Stimulated activated CD4-positive, alpha-beta T cell treated with anti-CD3 and anti-CD28 coated beads, Interleukin-1b, Interleukin-23, amount 100 ng/mL, for 24 hours (primary cell): ENCODE measurements at places on chromosomes 11 and 22.

GRCh38 chr11:8652140-8652539 is 30.3 kb downstream of the TRIM66 start:
- DNase-seq = no peak

DNA sequence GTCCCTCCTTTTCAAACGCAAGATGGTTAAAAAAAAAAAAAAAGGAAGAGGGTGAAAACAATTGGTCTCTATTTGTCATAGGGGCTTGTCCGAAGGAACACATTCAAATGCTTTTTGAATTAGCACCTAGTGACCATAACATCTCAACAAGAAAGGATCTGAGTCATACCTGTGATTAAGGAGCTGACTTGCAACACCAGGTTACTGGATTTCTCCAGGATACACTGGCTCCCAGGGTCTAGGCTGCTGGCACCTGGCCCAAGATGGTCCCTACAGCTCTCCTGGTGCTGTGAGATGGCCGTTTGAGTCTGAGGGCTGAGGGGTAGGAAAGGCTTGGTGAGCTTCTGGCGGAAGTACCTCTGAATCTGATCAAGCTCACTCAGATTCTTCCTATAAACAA is 28.4 kb upstream of the UCP3 start:
- DNase-seq = no peak

- no peak for DNase-seq
Observed at GRCh38 chr11:116215471-116216113, 557.2 kb downstream of the BUD13 start.

- no peak for DNase-seq
Observed at GRCh38 chr11:134807997-134808396, 396.0 kb upstream of the B3GAT1 start.

GRCh38 chr11:83287631-83288030 is 1.5 kb upstream of the CCDC90B start:
- no peak for DNase-seq

DNA sequence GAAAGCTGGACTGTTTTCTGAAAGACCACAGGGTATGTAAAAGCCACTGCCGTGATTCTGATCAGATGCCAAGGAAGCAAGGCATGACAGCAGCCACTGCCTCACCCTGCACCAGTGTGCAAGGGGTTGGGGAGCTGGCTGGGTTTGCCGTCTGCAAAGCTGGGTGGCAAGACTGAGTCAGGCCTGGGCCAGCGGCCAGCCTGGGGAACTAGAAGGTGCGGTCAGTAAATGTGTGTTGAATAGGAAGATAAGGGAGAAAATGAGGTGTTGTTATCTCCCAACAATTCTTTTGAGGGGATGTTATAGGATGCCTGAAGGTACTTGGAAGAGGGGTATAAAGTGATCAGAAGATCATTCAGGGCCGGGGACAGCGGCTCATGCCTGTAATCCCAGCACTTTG is 8.0 kb downstream of the VSTM5 start:
- no peak for DNase-seq

- no peak for DNase-seq
Observed at GRCh38 chr11:17416492-17416891, 28.0 kb upstream of the KCNJ11 start.

DNA sequence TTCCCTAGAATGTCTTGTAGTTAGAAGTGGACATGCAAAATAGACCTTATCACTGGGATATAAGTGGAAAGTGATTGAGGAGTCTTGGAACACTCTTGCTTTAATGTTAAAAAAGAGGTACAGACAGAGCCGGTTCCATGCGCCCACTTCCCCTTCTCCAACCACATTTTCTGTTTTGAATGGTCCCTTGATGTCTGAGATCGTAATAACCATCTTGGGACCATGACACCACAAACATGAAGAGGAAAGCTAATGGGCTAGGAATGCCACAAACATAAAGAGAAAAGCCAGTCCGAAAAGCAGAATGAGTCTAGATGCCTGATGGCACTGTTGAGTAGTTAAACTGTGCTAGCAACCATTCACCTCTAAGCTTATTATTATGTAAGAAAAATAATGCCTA is 54.8 kb upstream of the SPON1 start:
- no peak for DNase-seq

DNA sequence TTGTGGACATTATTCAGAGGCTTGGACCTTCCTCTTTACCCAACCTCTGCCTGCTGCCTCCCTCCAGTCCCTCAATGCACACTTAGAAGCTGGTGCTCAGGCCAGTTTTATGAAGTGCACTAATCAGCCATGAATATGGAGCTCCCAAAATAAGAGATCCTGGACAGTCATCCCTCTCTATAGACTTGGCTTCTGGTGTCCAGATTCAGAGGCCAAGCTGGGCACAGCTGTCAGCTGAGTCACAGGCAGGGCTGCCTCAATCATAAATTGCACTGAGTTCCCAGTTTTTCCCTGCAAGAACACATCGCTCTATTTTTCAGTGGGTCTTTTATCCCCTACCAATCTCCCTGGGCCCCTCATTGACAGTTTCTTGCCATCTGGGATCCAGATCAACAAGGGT is 161.7 kb upstream of the CADM1 start:
- DNase-seq = no peak

- DNase-seq = no peak
Observed at GRCh38 chr11:6498121-6498520, 1.0 kb downstream of the DNHD1 start.

- no peak for DNase-seq
Observed at GRCh38 chr22:28799606-28800307, 612 bp downstream of the XBP1 start.

DNA sequence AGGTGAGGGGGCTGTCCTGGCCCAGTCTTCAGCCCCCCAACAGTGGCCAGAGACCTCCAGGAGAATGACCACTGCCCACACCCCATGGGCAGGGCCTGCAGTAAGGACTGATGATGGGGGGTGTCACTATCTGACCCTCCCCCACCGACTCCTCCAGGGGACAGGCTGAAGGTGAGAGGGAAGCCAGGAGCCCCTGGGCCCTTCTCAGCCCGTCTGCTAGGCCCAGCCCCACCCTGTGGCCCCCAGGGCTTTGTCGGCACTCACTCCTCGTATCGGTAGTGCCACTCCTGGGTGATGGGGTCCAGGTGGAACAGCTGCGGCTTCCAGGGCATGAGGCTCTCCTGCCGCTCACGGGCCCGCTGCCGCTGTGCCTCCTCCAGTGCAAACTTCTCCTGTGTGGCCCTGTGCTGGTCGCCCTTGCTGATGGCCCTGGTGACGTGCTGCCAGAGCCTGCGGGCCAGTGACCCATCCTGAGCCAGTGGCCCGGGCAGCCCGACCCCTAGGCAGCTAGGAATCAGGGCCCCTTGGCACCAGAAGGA is 35.4 kb upstream of the CARS1 start:
- no peak for DNase-seq

GRCh38 chr11:63854696-63855095 is 15.8 kb downstream of the MARK2 start:
- DNase-seq = no peak

DNA sequence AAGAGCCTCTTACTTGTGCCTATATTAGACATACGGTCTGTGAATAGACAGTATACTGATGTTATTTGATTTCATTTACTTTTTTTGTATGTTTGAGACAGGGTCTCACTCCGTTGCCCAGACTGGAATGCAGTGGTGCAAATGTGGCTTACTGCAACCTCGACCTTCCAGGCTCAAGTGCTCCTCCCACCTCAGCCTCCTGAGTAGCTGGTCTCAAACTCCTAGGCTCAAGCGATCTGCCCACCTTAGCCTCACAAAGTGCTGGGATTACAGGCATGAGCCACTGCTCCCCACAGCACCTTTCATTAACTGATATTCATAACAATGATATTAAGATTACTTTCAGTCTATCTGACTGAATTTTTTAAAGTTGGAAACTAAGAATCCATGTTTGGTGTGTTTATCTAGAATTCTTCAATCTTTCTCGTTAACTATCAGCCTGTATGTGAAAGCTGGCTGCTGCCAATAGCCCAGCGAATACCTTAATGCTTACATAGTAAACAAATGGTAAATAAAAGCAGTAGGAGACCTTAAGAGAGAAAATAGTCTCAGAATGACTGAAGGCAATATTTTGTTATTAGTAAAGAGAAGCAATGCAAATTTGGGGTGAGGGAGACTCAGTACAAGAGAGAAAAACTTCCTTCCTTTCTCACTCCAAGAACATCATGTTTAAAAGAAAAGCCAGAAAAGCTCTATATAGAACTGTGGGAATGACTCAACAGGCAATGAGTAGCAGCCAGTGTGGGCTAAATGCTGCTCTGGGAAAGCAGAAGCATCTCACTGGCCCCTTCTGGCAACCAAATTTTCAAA is 101.9 kb downstream of the MRTFA start:
- DNase-seq = no peak

GRCh38 chr22:36182056-36182455 is 19.6 kb downstream of the APOL4 start:
- no peak for DNase-seq

DNA sequence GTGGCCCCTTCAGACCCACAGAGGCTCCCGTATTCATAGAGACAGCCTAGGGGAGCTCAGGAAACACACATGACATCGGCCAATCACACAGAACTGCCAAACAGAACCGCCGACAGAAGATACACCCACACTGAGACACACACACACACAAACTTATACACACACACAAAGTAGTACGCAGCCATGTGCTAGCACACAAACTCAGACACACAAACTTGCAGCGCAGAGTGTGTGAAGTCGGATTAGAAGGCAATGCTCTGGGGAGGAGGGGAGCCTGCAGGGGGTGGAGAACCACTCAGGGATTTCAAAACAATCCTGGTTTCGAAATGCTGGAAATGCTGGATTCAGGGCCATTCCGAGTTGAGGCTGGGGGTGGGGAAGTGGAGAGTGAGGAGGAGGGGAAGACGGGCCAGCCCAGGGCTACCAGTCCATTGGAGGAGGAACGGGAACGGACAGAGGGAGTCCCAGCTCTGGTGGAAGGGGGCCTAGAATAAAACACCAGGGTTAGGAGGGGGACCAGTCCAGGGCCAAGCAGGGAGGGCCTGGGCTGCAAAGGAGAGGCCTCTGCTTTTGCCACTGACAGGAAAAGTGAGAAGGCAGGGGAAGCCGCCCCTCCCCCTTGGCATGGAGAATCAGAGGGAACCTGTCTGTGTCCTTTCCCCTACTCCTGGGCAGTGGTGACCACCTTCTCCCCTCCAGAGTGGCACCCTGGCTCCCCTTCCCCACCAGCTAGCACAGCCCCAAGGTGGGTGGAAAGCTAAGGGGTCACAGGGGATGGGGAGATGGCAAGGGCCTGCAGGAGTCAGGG is 4.4 kb downstream of the BCL9L start:
- DNase-seq = no peak

DNA sequence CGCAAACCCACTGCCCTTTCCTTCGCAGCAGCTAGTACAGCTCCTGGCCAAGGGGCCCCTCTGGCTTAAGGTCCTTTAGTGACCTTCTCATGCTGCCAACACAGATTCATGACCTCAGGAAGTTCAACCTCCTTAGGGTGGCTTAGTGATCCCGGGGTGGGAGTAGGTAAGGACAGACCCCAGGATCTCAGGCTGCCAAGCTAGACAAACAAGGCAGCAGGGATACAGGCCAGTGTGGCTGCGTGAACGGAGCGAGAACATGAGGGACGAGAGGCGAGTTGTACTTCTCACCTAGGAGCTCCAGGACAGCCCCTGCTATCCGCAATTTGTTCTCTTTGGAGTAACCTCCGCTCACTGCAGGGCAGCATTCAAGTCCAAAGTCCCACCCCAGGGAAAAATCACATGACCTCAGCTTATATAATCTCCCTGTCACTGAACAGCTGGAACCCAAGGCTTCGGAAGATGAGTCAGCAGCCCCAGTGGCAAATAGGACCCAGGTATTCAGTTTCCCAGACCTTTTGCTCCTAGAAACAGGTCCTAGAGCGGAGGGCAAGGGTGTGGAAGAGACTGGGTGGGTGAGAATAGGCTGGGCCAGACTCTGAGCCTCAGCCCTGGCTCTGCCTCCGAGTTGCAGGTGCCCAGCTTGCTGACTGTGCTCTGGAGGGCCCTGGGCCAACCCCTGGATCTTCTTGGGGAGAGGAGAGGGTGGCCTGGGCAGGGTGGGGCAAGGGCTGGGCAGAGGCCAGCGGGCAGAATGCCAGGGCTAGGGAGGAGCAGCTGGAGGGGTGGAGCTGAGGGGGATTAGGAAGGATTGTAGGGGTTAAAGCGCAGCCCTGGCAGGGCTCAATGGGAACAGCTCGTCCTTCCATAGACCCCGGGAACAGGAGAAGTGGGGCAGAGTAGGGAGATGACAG is 13.1 kb downstream of the USP2 start:
- DNase-seq = no peak

DNA sequence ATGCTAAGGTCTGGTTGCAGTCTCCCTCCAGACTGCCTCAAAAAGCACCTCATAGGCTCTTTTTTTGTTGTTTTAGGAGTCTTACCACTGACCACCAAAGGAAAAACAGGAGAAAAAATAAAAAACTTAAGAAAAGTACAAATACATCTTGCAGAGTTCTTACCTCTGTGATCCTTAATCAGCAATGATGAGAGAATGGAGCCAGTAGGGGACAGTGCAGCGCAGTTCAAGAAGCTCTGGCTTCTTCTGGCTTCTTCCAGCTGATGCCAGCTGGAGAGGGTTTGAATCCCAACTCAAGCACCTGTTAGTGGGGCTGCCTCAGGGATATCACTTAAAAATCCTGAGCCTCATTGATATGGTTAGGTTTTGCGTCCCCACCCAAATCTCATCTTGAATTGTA is 223.3 kb upstream of the ISX start:
- DNase-seq = no peak

DNA sequence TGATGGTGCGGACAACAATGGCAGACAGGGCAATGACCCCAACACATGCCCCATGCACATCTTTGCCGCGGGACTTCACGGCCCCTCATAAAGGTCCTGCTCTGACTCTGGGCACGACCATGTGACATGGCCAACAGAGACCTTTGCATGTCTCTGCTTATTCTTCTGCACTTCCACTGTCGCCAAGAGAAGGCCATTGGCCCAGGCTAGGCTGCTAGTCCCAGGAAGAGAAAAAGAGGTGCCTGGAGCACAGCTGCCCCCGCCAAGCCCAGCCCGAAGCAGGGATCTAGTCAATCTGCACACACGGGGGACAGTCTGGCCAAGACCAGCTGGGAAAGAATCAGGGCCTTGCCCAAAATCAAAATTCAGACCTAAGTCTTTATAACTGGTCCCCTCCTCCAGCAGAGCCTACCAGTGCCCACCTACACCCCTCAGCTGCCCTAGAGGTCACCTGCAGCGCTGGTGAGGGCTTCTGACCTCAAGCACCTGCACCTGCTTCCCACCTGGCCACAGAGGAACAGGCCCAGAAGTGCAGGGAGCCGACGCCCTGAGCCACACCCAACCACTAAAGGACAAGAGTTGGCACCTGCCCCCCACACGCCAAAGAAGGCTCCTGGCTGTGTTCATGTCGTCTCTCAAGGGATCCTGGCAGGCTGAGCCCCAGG is 8.1 kb downstream of the SULT4A1 start:
- no peak for DNase-seq

GRCh38 chr22:37346505-37346895 is 64.2 kb downstream of the CYTH4 start:
- DNase-seq = no peak

- DNase-seq = no peak
Observed at GRCh38 chr22:45908961-45909360, 68.0 kb downstream of the WNT7B start.

DNA sequence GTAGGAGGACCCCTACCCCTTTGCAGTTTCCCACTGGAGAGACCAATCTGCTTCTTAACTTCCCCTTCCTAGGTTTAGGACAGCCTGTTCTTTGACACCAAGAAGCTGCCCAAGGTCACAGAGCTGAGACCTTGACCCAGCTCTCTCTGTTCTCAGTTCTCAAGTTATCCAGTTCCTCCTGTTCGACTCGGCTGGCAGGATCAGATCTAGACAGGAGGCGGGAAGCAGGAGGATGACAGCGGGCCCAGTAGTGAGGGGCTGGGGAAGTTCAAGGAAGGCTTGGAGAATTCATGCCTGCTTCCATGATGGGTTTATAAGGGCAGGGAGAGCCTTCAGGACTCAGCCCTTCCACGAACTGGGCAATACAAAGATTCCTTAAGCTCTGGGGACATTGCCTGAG is 210.6 kb downstream of the DSCAML1 start:
- DNase-seq = no peak
